ENCODE measurements at places on chromosomes 7 and 10.

DNA sequence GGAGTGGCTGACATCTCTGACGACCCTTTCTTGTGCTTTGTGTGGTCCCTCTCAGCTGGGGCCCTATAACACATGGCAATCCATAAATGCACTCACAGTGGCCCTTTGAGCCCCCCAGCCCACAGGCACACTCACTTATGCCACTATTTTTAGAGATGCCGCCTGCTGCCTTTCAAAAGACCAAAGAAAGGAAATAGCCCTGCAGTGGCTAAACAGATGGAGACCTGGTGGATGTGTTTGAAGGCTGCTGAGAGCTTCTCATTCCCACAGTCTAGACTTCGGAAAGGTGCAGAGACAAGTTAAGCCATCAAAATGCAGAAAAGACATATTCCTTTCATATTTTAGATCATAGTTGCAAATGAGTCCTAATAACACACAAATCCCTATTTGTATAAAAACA, 42.0 kb upstream of the PDZD8 start:
- no peak for DNase-seq

DNA sequence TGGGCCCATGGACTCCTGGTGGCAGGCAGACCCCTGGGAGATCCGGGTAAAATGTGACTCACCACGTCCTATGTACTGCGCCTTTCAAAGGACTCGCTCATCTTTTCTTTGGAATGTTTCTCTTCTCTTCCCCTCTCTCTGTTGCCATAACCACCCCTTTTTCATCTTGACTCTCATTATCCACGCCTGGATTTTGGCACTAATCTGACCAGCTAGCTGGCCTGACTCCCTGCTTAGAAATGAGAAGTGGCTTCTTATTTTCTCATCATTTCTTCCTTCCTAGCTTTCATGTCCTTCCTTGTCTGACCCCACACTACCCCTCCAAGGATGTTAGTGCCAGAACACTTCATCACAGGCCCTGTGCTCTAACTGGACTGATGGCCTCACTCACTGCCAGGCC, 98.0 kb upstream of the FAM171A1 start:
- no peak for DNase-seq

DNA sequence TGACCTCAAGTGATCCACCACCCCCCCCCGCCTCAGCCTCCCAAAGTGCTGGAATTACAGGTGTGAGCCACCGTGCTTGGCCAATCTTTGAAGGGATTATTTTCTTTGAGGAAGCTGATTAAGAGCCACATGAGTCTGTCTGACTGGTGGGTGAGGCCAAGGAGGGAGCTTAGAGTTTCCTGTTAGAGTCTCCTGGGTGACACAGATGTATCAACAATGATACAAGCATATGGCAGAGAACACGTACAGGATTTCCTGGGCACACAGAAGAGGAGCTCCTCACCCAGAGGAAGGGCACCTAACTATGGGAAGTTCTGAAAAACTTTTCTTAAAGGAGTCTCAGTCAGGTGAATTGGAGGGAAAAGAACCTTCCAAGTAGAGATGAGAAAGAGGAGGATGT, 69.4 kb downstream of the GOLGA7B start:
- no peak for DNase-seq

GRCh38 chr7:73882047-73882402, 21.1 kb downstream of the TMEM270 start:
- DNase-seq, result no peak

DNA sequence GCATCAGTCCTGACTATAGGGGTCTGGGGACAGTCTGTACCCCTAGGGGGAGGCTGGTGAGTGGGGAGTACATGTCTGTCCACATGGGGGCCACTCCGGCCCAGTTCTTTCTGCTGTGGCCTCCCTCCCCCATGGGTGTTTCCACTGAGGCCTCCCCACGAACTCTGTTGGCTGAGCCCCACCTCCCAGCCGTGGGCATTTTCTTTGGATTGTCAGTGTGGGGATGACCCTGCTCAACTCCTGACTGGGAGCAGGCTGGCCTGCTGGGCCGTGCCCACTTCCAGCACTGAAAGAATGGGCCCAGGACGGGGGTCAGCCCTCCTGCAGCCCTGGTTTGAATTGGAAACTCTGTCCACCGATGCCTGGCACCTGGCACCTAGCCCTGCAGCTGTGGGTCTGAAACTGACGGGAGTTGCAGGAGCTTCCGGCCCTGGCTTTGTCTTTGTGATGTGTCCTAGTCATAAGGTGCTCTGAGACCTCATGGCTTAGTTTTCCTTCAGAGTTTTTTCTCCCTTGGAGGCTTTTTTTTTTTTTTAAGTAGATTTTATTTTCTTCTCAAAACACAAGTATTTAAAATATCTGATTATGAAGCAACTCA, 46.5 kb downstream of the LHPP start:
- no peak for DNase-seq

- no peak for DNase-seq
Measured at GRCh38 chr7:45589915-45590678, 15.9 kb downstream of the ADCY1 start.

DNA sequence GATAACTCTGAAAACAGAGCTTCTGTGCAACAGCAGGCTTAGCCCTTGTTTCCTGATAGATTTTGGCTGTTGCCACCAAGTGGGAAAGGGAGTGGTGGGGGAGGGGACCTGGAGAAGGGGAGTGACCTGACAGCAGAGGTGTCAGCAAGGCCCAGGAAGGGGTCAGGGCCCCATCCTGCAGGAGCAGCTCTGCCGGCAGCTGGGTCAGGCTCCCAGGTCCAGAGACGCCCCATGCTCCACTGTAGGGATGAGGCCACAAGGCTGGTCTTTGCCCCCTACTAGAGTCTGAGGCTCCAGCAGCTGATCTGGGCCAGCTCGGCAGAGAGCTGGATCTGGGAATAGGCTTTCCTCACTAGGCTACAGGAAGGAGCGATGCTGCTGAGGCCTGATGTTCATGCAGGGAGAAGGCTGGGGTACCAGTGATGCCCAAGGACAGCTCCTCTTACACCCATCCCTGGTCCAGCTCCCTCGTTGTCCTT, 44.0 kb upstream of the ZMIZ1 start:
- no peak for DNase-seq

DNA sequence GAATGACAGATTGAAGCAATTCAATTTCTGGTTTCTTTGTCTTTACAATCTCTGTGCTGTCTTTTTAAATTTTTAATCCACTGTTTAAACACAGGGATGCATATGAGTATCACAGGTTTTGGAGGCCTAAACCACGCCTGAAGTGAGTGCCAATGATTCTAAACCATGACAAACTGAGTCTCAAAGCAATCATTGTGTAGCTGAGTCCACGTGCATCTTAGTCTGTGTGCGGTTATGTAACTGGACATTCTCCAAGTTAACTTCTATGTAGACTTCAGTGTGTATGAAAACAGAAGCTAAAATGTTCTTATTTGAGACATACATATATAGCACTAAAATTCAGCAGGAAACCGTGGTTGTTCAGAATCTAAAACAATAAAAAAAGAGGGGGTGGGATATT, 79.3 kb upstream of the ST8SIA6 start:
- no peak for DNase-seq

GRCh38 chr7:64879800-64880199, 23.3 kb upstream of the ZNF273 start:
- DNase-seq, result no peak

DNA sequence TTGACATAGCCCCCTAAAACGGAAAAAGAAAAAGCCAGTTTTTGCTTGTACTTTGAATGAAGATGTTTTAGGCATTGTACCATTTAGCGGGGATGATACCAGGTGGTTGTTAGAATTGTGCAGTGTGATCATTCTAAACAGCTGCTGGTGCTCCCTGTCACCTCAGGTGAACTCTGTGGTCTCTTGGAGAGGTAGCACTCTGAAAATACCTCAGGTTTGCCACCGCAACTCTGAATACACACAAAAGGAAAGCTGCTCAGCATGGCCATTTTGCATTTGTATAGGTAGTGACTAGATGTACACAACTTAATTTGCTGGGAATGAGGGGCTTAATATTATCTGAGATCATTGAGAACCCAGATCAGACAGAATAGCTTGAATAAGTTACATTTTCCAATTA, 52.6 kb downstream of the PLEKHA8 start:
- no peak for DNase-seq

GRCh38 chr10:68595513-68595912, 35.4 kb downstream of the TET1 start:
- no peak for DNase-seq

DNA sequence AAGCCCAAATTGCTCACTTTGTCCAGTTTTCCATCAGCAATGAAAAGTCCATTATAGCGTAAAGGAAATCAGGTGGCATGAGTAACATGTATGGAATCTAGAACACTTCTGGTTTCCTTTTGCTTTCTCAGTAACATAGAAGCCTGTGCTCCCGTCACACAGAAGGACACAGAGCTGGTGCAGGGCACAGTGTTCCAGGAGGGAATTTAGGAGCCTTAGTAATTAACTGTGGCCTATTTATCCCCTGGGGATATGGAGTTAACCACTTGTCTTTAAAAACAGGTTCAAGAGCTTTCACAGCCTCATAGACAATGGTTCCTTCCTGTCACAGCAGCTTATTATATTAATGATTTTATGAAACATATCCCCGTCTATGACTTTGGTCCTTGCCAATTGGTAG, 189.9 kb downstream of the NEBL start:
- DNase-seq, result no peak

- no peak for DNase-seq
Measured at GRCh38 chr10:127411062-127411461, 138.0 kb upstream of the NPS start.

DNA sequence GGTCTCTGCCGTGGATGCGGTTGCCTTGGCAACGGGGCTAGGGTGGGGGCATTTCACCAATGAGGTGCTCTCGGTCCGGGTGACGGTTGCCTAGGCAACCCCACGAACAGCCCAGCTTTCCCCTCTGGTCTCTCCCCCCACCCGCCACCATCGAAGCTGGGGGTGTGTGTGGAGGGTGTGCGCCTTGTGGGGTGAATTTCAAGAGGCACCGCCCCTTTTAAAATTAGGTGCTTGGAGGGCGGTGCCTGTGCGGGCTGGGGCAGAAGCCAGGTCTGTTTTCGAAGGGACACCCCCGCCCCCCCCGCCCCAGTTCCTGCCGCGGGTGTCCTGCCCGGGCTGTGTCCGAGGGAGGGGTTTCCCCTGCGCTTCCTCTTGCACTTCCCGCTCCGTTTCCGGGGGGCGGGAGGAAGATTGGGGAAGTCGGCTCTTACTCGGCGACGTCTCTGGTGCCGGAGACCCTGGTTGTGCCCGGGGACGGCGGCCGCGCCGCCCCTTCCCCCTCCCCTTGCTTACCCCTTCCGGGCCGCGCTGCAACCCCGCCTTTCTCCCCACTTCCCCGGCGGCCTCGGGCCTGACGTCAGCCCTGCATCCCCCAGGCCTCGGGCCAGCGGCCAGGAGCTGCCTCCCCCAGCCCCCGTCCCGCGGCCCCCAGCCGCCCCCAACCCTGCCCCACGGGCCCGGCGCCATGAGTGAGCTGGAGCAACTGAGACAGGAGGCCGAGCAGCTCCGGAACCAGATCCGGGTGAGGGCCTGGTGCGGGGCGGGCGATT, 2.2 kb downstream of the GNB2 start:
- peak; percentile 76 for DNase-seq

DNA sequence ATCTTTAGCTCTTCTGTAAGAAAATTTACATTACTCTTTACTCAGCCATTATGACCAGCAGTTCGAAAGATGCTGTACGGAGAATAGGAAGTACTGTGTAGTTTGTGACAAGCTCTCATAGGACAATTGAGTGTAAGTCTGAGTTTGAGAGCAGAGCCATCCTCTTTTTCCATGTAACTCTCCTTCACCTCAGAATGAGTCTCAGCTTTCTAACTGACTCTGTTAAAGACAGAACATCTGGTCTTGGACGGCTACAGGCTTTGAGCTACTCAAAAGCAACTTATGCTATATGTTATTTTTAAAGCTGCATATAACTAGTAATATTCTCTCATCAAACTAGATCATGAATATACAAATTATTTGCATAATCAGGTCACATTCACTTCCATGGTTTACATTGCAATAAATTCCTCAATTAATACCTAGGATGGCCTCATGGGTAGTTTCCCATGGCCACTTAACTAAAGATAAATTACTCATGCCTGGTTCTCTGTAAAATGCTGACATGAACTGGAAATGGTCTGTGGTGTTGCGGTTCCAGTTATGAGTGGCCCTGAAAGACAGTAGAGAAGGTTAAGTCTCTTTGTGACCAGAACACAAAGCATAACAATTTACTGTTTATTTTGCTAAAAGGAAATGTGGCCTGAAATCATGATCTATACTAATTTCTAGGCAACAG, 358.7 kb downstream of the PHF14 start:
- DNase-seq, result no peak

- no peak for DNase-seq
Measured at GRCh38 chr10:48474765-48475365, 130.0 kb downstream of the ARHGAP22 start.

GRCh38 chr7:25389489-25390106, 161.3 kb upstream of the NPVF start:
- no peak for DNase-seq

DNA sequence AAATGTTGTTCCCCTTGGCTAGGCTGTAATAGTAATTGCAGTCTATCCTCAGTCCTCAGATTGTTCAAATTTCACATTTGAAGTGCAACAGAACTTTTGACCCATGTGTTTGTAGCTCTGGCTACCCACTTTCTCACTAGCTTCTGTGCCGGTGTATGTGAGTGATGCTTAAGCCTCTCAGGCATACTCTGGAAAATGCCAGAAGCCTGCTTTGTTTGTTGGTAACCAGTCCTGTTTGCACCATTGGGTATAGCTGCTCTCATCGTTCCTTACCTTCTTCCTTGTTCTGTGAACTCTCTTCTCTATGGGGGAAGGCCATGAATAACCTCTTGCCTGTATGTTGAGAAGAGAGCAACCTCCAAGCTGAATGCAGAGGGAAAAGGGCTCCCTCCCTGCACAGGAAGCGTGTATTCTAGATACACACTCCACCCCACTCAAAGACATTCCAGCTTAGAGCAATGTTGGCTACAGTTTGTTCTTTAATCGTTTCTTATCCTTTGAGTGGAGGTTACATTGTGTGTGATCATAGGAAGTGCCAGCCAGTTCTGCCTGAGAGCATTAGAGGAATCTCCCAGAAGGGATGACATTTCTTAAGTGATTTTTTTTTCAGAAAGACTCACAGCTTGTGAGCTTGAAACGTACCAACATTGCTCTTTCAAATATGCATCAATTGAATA, 40.5 kb downstream of the C1QL3 start:
- DNase-seq, result no peak

GRCh38 chr10:132224343-132225072, 37.8 kb downstream of the DPYSL4 start:
- no peak for DNase-seq

DNA sequence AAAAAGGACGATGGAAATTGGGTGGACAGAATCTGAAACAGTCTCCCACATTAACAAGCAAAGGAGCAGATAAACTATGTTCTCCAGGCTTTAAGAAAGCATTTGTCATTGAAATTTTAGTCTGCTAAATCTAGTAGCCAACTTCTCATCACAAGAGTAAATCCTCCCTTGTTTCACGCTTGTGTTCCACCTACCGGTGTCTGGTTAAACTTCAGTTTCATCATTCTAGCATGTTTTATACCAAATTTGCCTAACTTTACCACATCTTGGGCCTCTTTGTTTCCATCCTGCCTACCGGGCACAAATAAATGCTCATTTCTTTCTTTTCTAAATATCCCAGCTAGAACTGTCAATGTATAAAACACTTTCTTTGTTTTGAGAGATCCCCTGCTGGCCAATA, 5.8 kb downstream of the LIPA start:
- DNase-seq, result no peak
